Renal pelvis (tissue), 12 donors: ENCODE measurements at places on chromosomes 16 and 17. TPM values are rescaled to one million over a fixed set of nuclear protein-coding genes. Genes with fewer than 3 reads are reported as not detected.

- DNase-seq, result no peak
These were observed 62.0 kb downstream of the ENGASE start for GRCh38 chr17:79136596-79136995.

GRCh38 chr17:76480632-76481031 is 13.2 kb downstream of the AANAT start:
- DNase-seq, result peak; percentile 52

DNA sequence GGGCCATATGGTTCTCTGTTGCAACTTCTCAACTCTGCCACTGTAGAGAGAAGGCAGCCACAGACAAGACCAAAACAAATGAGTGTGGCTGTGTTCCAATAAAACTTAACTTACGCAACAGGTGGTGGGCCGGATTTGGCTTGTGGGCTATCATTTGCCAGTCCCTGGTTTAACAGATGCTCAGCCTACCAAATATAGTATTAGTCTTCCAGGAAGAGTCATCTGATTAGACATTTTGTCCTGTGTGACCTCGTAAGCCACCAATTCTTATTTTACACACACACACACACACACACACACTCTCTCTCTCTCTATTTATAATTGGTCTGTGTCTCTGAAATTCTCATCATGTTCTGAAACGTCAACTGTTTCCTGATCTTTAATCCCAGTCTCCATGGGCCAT is 245.9 kb downstream of the XYLT1 start:
- no peak for DNase-seq

DNA sequence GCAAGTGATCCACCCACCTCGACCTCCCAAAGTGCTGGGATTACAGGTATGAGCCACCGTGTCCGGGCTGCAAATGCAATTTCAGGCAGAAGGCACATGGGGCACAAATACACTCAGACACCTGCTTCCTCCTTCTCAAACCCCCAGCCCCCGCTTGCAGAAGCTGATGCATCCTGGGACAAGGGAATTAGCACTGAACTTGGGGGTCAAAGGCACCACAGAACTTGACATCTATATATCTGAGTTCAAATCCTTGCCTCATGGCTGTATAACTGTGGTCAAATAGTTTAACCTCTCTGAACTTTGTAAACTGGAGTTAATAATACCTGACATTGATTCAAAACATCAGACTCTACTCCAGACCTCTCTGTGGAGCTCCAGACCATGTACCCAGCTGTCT is 4.1 kb upstream of the ARL5C start:
- DNase-seq, result no peak

GRCh38 chr16:79599837-79600637 is 500 bp downstream of the MAF start:
- peak; percentile 65 for DNase-seq

DNA sequence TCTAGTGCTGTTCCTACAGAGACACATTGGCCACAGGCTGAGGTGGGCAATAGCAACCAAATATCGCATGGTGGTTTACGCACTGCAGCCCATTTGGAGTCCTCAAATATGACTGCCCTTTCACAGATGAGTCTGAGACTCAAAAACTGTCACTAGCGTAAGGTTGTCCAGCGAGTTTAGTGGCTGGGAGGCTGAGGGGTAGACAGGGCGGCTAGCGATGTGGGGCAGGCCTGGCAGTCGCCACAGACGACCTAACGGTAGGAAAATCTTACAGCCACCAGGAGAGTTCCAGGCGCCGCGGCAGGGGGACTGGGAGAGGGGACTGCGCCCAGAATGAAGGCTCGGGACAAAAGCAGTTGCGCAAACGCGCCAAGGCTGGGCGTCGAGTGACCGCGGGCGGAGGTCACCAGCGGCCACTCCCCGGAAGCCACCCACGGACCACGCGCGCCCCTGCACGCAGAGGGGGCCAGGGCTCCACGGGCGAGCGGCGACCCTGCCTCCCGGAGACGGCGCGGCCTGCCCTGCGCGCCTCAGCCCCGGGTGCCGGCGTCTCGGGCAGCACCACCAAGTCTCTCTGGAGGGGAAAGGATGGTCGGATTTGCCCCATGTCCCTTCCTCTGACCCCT is 699 bp upstream of the MAP1LC3B start:
- no peak for DNase-seq

- DNase-seq, result no peak
These were observed 297 bp downstream of the TBC1D10B start for GRCh38 chr16:30369938-30370455.

GRCh38 chr16:21962475-21962874 is 9.3 kb downstream of the UQCRC2 start:
- no peak for DNase-seq

- no peak for DNase-seq
These were observed 91.4 kb upstream of the TBX2 start for GRCh38 chr17:61307905-61308886.

GRCh38 chr17:74235040-74235581 is 21.7 kb downstream of the TTYH2 start:
- no peak for DNase-seq

GRCh38 chr16:54602666-54603065 is 316.1 kb upstream of the IRX3 start:
- no peak for DNase-seq

Gene FBXL16
- polyA plus RNA-seq, result 1.1 TPM

Gene BTBD17
- polyA plus RNA-seq, result 0.16 TPM

Gene ATP2A1
- polyA plus RNA-seq, result 3.7 TPM

Gene CRYM
- 11.7 TPM for polyA plus RNA-seq

Gene RNU2-1
- not detected for polyA plus RNA-seq

Gene BCL6B
- polyA plus RNA-seq, result 24.7 TPM
